ENCODE measurements at places on chromosomes 2 and 18. TPM values are rescaled to one million over a fixed set of nuclear protein-coding genes. Genes with fewer than 3 reads are reported as not detected.

DNA sequence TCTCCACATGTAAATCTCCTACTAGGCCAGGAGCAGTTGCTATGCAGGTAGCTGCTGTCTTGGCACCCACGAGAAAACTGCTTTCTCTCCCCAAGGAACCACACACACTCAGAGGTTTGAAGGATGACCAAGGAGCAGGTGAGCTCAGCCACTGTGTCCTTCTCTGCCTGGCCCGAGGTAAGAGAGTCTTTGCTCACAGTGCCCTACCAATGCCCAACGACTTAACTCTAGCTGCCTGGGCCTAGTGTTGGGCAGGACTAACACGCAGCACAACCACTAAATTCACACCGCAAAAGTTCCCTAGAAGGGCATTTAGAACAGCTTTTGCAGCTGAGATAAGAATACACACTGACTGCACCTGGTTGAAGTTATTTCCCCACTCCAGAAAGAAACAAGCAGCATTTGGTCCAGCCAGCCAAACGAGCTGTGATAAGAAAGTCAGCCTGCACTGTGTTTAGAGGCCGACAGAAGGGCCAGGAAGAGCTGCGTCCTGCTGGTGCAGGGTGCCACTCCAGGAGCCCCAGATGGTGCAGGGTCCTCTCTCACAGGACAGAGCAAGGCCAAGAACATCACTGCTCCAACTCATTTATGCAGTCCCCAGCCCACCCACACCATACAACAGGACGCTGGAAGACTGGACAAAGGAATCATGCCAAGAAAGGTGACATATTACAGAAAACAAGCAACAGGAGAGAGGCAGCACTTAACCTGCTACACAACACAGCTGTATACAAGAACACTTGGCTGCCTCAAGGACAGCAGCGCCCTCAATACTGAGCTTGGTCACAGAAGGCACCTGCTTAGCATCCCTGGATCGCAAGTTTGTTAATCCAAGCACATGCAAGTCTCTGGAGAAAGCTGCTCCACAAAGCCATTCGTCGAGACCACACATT, 12.5 kb downstream of the HDLBP start:
- no peak for DNase-seq

- no peak for DNase-seq
These were observed 15.2 kb downstream of the ASXL3 start for GRCh38 chr18:33593261-33593660.

DNA sequence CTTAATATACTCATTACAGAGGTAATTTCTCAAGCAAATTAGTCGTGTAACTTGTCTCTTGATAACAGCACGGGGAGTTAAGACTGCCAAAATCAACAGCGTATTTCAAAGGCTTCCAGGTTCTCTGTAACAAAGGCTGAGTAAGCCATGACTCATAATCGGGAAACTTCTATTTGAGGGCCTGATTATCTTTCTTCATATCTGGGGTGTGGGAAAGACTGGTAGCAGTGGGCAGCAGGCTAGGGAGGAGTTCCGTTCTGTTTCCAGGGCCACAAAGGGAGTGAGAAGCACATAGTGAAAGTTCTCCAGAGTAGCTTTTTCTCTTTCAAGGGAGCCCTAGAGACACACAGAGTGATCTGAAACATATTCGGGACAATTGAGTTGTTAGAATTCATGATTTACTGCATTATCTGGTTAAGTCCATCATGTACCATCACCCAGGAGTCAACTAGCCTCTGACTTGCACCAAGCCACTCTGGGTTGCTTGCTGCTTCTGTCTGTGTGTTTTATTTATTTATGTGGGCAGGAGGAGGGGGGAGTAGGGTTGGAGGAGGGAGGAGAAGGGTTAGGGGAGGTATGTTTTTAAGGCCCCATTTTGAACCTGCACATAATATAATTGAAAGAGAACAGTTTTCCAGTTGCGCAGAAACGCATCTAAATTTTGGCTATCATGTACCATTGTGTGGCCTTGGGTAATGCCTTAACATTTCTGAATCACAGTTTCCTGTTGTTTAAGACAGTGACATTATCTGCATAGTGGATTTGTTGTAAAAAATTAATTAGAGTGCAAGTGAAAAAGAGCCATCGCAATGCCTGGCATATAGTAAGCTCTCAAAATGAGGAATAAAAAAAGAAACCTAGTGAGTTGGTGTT, 80.5 kb upstream of the ITPRID2 start:
- DNase-seq: no peak

DNA sequence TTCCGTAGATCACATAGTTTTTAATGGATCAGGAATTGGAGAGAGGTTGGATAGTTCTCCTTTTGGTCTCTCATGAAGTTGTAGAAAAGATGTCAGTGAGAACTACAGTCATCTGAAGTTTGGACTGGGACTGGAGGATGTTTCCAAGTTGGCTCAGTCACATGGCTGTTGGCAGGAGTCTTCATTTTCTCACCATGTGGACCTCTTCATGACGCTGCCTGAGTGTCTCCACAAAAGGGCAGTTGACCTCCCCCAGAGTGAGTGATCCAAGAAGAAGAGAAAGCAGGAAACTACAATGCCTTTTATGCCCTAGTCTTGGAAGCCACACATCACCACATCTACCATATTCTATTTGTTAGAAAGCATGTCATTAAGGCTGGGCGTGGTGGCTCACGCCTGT, 171.7 kb downstream of the EPHA4 start:
- no peak for DNase-seq

DNA sequence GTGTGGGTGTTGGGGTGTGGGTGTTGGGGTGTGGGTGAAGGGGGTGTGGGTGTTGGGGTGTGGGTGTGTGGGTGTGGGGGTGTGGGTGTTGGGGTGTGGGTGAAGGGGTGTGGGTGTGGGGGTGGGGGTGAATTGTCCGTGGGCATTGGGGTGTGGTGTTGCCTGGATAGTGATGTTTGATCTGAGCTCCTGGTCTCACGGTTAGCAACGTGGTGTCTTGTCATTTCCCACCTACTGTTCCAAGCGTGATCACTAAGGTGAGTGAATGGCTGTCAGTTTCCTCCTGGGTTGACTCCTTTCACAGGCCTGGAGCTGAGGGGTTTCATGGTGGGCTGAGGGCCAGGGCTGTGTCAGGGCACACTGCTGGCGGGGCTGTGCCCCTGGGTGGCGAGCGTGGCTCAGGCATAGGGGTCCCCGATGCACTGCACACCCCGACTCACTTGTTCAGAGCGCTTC, 27.2 kb downstream of the RTP5 start:
- DNase-seq: no peak

The IHH gene
- not detected for total RNA-seq

The FNDC4 gene
- not detected for total RNA-seq
